ENCODE measurements at places on chromosomes 16 and 17.

- no peak for DNase-seq
These were observed 56.1 kb downstream of the TNRC6C start for GRCh38 chr17:78014646-78015045.

DNA sequence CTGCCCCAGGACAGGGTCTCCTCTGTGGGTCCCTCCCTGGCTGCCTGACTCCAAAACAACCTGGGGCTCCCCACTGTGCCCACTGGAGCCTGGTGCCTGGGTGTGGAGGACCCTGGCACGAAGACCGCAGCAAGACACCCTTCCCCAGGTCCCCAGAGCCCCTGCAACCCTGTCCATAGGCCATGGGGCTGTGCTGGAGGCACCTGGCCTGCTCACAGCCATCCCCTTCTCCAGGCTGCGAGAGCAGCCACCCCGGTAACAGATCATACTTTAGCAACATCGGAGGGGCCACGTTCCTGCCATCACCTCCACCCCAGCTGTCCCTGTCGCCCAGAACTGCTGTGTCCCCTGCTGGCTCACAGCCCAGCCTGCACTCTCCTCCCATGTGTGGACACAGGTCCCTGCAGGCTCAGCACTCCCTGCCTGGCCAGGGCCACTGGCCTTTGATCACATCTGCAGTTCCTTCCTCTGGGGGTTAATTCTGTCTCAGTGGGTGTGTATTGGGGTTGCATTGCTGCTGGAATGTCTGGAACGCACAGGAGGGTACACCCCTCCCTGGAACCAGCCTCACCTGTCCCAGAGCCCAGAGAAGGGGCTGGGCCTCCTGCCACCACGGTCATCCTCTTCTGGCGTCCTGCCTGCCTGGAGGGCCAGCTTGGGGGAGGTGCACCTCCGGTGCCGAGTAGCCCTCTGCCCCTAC is 12.2 kb downstream of the PPL start:
- DNase-seq = peak; percentile 79

GRCh38 chr17:60077672-60078519 is 825 bp downstream of the HEATR6 start:
- no peak for DNase-seq

DNA sequence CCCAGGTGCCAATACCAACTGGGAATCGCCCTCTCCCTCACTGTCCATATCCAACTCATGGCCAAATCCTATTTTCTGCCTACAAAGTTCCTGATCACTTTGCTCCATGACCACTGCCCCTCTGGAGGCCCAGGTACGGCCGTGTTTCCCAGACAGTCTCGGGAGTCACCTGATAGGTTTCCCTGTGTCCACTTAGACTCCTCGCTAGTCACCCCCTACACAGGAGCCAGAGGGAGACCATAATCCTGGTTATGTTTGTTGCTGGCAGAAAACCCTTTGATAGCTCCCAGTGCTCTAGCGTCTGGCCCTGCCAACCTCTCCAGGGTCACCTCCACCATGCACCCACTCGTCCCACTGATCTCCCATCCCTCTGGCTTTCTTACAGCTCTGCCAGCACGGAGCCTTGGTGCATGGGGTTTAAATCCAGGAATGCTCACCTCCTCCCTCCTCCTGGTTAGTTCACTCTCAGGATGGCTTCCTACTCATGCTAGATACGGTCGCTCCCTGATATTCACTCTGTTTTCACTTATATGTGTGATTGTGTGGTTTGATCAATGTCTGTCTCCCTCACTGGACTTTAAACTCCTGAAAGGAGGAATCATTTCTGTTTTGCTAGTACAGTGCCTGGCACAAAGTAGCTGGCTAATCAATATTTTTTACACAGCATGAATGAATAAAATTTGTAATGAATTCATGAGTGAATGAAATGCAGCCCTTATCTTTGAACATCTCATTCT is 7.5 kb upstream of the CALB2 start:
- no peak for DNase-seq

- no peak for DNase-seq
These were observed 80.1 kb downstream of the PMP22 start for GRCh38 chr17:15184872-15185624.

- DNase-seq = no peak
These were observed 12.1 kb downstream of the SCNN1G start for GRCh38 chr16:23194497-23195221.

- no peak for DNase-seq
These were observed 432.4 kb downstream of the SOX9 start for GRCh38 chr17:72553051-72553755.

All from HT-29 (cell line).